Activated naive CD8-positive, alpha-beta T cell treated with anti-CD3 and anti-CD28 coated beads, Interleukin-2, amount 10 ng/mL, durations not matched to agents 7 days and 5 days (primary cell): ENCODE measurements at places on chromosomes 7 and 10. TPM values are rescaled to one million over a fixed set of nuclear protein-coding genes. Genes with fewer than 3 reads are reported as not detected.

ENO4 gene
- not detected for total RNA-seq

CUL2 gene
- 35.4 TPM for total RNA-seq

MMD2 gene
- not detected for total RNA-seq

- H3K4me1 ChIP-seq = peaks cover 4% of the 10 kb centered on the region
- H3K27ac ChIP-seq = no peak overlapping the region
- H3K4me3 ChIP-seq = no peak overlapping the region
- no peaks in the 10 kb centered on the region for H3K27me3 ChIP-seq
Observed at GRCh38 chr10:2964632-2965296, 102.6 kb upstream of the PFKP start.

GRCh38 chr10:107611115-107611514 is 446.6 kb upstream of the SORCS1 start:
- H3K36me3 ChIP-seq = no peaks in the 10 kb centered on the region
- H3K4me1 ChIP-seq = no peaks in the 10 kb centered on the region
- no peak for DNase-seq
- H3K27me3 ChIP-seq = no peaks in the 10 kb centered on the region
- no peak overlapping the region for H3K4me3 ChIP-seq
- H3K27ac ChIP-seq = no peak overlapping the region

DNA sequence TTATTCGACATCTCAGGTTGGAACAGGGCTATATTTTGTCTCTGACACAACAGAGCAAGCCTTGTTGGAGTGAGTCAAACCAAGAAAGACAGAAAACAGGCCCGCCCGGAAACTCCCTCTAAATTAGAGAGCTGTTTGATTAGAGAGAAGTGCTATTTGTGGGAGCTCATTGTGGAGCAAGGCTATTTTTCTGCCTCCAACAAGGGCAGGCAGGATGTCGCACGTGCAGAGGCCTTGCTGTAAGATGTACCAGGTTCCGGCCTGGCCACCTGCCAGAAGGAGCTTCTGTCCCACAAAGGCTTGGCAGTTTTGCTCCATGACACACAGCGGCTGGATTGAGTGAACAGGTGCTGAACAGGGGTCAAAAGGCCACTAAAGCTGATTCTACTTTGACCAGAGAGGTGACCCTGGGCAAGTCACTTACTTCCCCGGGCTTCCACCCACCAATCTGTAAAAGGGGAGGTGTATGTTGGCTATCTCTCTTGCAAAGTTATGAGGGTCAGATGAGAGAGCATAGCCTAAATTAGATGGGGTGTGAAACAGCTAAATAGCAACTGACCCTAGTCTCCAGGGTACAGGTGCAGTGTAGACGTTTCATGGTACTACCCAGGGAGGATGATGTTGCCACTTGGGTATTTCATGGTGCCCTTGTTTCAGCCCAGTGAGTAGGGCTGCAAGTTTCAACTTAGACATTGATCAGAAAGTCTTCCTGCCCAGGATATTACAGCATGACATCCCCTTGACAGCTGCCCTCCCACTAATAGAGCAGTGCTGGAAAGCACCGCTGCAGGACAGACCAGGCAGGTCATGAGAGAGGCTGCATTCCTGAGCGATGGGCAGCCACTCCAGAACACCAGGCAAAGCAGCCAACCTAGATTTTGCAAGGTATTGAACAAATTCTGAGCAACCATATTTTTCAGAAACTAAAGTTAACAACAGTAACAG is 62.0 kb downstream of the VSTM4 start:
- no peak for DNase-seq
- no peak overlapping the region for H3K27ac ChIP-seq
- no peak overlapping the region for H3K4me3 ChIP-seq
- no peaks in the 10 kb centered on the region for H3K36me3 ChIP-seq
- no peaks in the 10 kb centered on the region for H3K4me1 ChIP-seq
- peaks cover 10% of the 10 kb centered on the region for H3K27me3 ChIP-seq
